Iris pigment epithelial cell (primary cell): ENCODE measurements at places on chromosomes 13 and 19.

DNA sequence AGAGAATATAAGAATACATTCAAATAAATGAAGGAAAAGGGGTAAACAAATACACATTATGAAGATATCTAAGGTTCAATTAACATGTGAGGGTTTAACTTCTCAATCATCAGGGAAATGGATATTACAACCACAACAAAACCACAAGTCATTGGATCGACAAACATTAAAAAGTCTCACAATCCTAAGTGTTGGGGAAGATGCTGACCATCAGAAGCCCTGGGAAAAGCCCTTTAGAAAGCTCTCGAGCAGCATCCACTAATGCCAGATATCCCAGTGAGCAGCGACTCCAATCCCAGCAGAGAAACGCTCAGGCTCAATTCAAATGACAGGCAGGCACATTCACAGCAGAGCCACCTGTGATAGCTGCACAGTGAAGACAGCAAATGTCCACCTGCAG is 3.1 kb downstream of the TPRX1 start:
- DNase-seq = no peak

DNA sequence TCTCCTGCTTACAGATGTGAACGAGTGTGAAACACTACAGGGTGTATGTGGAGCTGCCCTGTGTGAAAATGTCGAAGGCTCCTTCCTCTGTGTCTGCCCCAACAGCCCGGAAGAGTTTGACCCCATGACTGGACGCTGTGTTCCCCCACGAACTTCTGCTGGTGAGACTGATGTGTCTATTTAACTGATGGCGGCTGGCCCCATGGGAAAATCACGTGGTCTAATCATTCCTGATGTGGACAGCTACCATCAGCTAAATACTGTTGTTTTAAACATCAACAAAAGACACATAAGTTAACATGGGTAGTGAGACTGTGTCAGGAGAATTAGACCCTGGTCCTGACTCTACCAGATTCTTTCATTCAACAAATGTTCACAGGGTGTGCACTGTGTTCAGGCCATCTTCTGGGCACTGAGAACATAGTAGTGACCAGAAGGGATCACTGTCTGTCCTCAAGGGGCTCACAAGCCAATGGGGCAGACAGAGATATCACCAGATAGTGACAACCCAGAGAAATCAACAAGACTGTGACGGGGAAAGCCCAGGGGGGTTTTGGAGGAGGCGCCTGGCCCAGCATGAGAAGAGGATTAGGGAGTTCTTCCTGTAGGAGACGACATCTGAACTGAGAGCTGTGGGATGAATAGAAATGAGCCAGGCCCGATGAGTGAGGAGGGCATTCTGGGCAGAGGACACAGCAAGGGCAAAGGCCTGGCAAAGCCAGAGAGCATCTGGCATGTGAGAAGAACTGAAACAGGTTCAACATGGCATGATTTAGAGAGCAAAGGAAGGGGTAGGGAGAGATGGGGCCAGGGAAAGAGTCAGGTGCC is 18.4 kb downstream of the LTBP4 start:
- no peak for DNase-seq

DNA sequence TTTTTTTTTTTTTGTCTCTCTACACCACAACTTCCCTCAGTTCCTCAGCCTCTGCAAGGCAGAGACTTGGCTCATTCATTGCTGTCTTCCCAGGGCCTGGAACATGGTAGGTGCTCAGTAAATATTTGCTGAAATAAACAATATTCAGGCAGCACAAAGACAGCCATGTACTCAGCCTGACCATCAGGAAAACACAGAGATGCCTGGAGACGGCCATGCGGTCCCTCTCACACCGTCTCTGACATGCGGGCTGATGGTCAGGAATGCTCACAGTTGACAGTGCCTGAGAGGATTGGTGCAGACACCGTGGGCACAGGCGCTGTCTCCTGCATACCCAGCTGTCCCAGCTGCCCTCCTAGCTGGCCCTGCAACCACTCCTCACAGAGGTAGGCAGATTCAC is 924 bp downstream of the PRAM1 start:
- no peak for DNase-seq

- DNase-seq = no peak
Observed at GRCh38 chr13:40261336-40261735, 405.1 kb downstream of the FOXO1 start.

GRCh38 chr19:30653646-30654386 is 281.6 kb downstream of the ZNF536 start:
- no peak for DNase-seq

DNA sequence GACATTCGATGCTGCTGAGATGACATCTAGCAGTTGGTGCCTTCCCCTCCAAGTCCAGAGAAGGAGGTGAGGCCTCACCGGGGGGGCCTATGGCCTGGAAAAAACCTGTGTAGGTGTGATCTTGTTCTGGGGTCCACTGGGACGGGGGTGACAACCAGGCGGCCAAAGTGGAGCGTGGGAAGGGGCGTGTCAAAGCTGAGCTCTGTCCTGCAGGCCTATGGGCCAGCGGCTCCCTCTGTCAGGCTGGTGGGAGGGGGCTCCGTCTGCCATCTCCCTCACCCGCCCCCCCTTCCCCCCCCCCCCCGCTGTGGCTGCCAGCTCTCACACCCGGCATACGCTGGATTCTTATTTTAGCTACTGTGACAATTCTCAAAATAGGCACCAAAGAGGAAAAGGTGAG is 56.7 kb upstream of the UQCRFS1 start:
- no peak for DNase-seq

DNA sequence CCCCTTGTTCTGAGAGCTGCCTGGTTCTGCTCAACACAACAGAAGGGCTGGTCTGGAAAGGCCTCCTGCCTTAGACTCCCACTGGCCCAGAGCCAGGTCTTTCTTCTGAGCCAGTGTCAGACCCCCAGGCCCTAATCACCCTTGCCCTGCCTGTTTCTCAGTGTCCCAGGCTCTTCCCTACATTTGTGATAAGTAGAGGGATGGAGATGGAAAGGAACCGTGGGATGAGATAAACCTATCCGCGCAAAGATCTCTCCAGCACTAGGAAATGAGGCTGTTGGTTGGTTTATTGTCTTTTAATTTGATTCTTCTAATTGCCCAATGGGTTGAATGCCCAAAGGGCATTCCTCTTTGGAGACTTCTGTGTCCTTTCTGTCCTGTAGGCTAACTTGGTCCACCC is 470.0 kb downstream of the TSHZ3 start:
- no peak for DNase-seq

DNA sequence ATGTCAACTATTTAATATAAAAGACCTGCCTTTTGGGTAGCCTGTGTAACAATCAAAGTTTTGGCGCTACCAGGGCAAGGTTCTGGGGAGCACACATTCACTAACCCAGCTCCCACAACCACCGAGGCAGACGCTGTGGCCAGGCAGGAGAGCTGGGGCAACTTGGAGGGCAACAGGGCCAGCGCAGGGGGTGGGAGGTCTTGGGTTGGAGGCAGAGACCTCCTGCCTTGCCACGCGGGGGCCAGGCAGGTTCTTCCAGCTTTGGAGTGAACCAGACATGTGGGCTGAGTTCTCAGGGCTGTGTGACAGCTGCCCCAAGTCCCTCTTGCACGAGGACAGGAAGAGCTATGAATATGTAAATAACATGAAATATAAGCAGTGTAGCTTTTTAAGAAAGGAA is 30.3 kb upstream of the MCF2L start:
- no peak for DNase-seq

DNA sequence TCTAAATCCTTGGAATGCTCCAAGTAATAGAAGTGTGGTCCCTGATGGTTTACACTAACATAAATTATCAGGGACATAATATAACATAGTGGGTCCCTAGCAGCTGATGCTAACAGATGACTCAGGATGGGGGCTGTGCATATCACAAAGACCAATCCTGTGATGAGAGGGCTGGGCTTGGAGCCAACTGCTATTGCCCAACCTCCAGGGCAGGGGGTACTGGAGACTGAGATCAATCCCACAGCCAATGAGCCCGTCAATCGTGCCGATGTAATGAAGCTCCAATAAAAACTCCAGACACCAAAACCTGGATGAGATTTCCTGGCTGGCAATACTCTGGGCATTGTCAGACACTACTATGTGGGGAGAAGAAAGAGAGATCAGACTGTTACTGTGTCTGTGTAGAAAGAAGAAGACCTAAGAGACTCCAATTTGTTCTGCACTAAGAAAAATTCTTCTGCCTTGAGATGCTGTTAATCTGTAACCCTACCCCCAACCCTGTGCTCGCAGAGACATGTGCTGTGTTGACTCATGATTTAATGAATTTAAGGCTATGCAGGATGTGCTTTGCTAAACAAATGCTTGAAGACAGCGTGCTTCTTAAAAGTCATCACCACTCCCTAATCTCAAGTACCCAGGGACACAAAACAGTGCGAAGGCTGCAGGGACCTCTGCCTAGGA is 33.4 kb downstream of the ABCC4 start:
- DNase-seq = peak; percentile 92

- DNase-seq = no peak
Observed at GRCh38 chr13:59439776-59440428, 723.8 kb downstream of the DIAPH3 start.

DNA sequence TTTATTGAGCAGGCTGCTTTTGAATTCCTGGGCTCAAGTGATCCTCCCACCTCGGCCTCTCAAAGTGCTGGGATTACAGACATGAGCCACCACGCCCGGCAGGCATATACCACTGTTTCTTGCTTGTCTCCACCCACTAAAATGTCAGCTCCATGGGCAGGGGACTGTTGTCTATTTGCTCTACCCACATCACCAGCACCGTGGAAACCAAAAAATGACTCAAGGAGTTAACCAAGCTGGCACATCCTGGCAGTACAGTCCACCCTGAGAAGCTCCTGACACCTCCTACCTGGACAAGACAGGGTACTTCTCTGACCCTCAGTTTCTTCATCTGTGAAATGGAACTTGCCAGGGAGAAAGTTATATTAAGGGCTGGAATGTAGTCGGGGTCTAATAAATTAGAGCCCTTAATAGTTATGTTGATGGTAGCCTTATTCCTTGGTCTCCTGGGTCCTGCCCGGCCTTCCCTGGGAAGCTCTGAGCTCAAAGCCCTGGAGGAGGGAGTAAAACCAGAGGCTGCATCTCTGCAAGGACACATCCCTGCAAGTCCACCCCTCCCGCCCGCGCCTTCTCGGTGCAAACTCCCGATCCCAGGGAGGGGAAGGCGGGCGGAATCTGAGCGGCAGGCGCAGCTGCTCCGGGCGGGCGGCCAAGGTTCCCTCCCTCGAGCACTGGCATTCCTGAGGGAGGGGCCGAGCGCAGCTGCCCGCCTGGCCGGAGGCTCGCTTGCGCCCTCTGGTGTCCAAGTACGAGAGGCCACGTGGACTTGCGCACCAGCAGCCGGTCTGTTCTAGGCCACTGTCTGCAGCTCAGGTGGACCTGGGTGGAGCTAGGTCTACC is 14.1 kb downstream of the RDH8 start:
- peak; percentile 90 for DNase-seq

DNA sequence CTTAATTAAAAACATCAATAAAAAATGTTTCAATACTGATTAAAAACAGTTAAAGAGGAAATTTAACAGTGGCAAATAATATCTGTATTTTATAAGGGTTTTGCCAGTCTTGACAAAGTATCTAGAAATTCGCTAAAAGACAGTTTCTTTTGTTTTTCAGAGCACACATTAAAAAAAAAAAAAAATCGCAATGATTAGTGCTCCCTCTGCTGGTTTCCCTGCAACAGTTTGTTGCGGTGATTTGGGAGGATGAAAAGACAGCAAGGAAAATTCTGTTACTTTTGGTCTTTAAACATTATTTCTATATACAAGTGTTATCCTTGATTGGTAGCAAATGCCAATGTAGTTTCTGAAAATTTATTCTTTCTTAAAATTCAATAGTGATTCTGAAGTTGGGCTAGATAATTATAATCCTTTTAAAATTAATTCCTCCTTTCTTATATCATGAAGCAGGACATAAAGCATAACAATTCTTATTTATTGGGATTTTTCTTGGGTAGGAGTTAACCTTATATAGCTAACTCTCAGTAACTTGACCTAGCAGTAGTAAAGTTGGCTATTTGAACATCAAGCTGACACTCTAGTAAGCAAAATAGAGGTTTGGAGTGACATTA is 23.1 kb upstream of the SPRY2 start:
- peak; percentile 30 for DNase-seq

DNA sequence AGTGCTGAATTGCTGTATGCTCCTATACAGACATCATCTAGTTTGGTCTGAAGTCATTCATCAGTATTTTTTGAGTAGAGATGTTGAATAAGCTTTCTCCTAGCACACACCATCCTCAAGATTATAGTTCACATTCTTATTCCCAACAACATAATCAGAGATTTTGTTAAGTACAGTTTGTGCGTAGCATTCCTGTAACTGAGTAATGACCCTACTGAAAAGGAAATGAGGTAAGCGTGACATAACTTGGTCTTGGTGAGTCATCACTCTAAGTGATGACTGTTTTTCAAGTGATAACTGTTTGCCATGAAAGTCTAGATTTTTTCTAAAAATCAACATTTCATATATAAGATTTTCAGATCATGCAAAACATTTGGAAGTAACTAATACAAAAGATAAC is 18.5 kb upstream of the FAM216B start:
- peak; percentile 97 for DNase-seq

GRCh38 chr19:2534423-2535013 is 58.6 kb downstream of the GADD45B start:
- peak; percentile 21 for DNase-seq

- DNase-seq = peak; percentile 28
Observed at GRCh38 chr19:18278521-18279265, 2.7 kb downstream of the JUND start.

GRCh38 chr13:76379341-76380105 is 506.7 kb downstream of the KCTD12 start:
- peak; percentile 37 for DNase-seq

- no peak for DNase-seq
Observed at GRCh38 chr19:57818378-57818777, 3.7 kb upstream of the ZNF552 start.

- no peak for DNase-seq
Observed at GRCh38 chr13:24202215-24202614, 41.7 kb downstream of the SPATA13 start.

DNA sequence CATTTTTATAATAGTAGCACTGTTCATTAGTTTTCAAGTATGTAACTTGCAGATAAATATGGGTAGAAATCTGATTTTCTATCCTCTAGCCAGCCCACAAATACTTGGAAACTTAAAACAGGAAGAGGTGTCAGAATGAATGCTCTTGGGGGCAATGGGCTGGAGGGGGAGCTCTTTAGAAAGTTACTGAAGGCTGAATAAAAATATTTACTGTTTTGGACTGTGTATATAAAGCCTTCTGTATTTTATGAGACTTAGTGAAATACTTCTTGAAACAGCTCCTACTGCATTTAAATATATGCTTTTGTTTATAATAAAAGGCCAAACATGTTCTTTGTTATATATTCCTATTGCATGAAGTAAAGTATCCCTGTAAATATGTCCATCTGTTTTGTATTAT is 138.8 kb downstream of the RGCC start:
- peak; percentile 60 for DNase-seq

GRCh38 chr13:44627441-44627840 is 51.3 kb upstream of the TSC22D1 start:
- DNase-seq = no peak

GRCh38 chr13:90246687-90247345 is 1100.7 kb upstream of the MIR17HG start:
- no peak for DNase-seq

- no peak for DNase-seq
Observed at GRCh38 chr19:42422901-42423461, 4.2 kb downstream of the LIPE start.

- DNase-seq = peak; percentile 90
Observed at GRCh38 chr19:33227242-33227650, 1.6 kb upstream of the SLC7A10 start.
